ENCODE measurements at places on chromosomes 7 and 10.

- no peak for DNase-seq
These were observed 138.4 kb downstream of the MDFIC start for GRCh38 chr7:115060095-115060870.

DNA sequence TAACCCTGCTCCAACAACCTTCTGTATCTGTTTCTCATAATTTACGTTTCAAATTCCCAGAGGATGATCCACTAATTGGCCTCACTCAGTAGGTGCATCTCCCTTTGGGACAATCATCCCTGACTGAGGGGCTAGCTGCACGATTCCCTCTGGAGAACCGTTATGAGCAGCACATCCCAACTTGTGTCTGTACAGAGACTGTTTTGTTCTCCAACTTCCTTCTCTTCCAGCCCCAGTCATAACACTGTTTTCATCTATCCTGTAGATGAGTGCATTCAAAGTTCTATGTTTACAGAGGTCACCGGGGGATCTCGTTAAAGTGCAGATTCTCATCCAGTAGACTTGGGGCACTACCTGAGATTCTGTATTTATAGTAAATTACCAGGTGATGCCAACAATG is 187.2 kb downstream of the REEP3 start:
- no peak for DNase-seq

DNA sequence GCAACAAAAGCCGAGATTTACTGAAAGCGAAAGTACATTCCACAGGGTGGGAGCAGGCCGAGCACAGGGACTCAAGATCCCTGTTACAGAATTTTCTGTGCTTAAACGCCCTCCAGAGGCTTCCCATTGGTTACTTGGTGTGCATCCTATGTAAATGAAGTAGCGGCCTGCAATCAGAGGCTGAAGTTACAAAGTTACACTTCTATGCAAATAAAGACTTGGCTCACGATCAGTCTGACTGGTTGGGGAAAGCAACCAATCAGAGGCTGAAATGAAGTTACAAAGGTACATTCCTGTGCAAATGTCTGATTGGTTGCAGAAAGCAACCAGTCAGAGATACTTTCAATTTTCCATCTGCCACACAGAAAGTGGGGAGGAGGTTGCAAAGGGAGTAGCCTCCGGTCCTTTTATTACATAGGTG is 4.1 kb downstream of the ACBD7 start:
- no peak for DNase-seq

DNA sequence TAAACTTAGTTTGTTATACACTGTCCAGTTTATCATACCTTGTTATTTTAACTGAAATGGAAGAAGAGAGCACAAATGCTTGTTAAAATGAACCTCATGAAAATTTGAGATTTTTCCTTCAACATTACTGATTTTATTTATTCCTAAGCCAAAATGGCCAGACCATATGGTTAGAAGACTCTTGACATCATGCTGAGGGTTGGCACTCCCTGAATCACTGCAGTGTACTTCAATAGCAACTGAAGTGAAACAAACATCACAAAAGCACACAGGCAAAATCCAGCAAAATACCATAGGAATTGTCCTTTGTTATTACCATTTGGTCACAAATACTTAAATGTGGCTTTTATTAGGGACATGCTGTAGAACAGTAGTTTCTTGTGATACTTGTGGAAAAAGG is 347.8 kb downstream of the NXPH1 start:
- no peak for DNase-seq

- DNase-seq = no peak
These were observed 36.0 kb downstream of the ABCA13 start for GRCh38 chr7:48207155-48207675.

- no peak for DNase-seq
These were observed 48.7 kb upstream of the PTPRZ1 start for GRCh38 chr7:121824276-121824675.

- DNase-seq = no peak
These were observed 9.7 kb upstream of the PPP1R35 start for GRCh38 chr7:100446040-100446439.

- DNase-seq = no peak
These were observed 286.4 kb downstream of the PRPF18 start for GRCh38 chr10:13873196-13873595.

DNA sequence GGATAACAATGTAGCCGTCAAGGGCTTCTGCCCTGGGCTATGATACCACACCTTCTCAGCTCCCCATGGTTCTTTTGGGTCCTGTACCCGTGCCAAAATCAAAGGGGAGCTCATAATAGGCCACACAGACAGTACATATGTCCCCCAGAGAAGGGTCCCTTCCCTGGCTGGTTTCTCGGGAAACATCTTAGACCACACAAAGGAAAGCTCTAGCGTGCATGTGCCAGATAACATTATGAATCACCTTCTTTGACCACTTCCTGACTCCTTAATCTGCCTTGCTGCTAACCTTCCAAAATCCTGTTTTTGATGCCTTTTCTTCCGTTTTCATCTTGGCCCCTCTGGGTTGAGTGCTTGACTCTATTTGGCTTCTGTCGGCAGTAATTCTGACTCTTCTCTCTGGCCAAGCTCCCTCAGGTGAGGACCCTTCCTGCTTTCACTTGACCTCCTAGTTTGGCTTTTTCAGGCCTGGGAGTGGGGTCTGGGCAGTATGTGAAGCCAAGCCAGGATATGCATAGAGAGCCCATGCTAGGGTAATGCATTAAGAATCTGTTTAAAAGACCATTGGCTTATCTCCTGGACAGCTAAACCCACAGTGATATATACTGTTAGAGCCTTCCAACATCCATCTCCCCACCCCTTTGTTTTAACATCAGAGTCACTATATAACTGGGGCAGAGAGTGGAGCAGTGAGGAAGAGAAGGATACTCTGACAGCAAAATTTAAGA is 84.8 kb downstream of the ANLN start:
- DNase-seq = no peak

GRCh38 chr7:131004371-131004770 is 270.4 kb upstream of the KLF14 start:
- DNase-seq = no peak

DNA sequence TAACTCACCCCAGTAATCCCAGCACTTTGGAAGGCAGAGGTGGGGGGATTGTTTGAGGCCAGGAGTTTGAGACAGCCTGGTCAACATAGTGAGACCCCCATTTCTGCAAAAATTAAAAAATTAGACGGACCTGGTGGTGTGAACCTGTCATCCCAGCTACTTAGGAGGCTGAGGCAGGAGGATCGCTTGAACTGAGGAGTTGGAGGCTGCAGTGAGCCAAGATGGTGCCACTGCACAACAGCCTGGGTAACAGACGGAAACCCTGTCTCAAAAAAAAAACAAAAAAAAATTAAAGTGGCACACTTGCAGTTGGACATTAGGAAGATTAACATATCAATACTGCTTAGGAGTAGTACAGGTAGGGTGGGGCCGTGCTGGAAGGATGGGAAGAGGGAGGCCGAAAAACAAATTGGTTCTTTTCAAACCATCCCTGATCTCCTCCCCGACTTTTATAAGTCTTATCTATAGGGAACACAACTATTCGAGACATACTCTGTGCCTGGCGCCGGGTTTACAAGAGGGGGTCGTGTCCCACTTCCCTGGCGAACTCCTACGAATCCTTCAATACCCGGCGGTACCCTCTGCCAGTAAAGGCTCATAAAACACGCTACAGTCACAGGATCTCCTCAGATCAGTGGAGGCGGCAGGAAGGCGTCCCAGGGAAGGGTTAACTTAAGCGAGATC is 628 bp downstream of the TAF6 start:
- DNase-seq = no peak

GRCh38 chr7:47441796-47442604 is 139.9 kb downstream of the TNS3 start:
- DNase-seq = no peak

- no peak for DNase-seq
These were observed 11.7 kb upstream of the HOXA2 start for GRCh38 chr7:27113991-27114769.

DNA sequence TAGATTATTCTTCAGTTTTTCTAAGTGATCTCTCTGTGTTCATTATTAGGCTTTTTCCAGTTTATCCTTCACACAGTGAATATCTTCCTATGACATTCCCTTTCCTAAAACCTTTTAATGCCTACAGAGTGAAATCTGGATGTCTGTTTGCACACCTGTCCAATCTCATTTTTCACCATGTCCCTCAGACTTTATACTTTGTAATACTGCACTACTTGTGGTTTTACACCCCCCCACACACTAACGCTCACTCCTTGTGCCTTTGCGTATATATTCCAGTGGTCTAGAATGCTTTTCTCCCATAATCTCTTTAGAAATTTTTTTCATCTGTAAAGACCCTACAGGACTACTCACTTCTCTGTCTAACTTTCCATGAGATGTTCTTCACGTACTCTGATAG is 98.2 kb downstream of the EXOC6 start:
- DNase-seq = no peak

- DNase-seq = no peak
These were observed 26.3 kb downstream of the ARL5B start for GRCh38 chr10:18685555-18685954.

- DNase-seq = no peak
These were observed 30.1 kb downstream of the OSBPL3 start for GRCh38 chr7:24949884-24950283.

- DNase-seq = no peak
These were observed 804 bp downstream of the TMEM106B start for GRCh38 chr7:12211711-12212485.

- DNase-seq = no peak
These were observed 81.5 kb upstream of the VIPR2 start for GRCh38 chr7:159226011-159226702.

GRCh38 chr7:107874111-107874510 is 16.9 kb upstream of the DLD start:
- DNase-seq = no peak

GRCh38 chr10:113576852-113577251 is 24.0 kb downstream of the HABP2 start:
- no peak for DNase-seq

DNA sequence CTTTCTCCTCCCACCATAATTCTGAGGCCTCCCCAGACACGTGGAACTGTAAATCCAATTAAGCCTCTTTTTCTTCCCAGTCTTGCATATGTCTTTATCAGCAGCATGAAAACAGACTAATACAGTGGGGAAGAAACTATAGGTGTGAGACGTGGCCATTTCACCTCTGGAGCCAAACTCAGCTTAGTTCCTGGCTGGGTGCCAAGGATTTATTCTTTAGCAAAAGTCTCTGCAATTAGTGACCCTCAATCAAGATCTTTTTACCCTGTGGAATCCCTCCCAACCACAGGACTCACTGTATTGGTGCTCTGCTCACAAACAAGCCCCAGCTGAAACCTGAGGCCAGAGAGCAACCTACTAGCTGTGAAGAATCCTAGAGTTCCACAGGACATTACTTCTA is 28.1 kb upstream of the SFTPD start:
- no peak for DNase-seq

DNA sequence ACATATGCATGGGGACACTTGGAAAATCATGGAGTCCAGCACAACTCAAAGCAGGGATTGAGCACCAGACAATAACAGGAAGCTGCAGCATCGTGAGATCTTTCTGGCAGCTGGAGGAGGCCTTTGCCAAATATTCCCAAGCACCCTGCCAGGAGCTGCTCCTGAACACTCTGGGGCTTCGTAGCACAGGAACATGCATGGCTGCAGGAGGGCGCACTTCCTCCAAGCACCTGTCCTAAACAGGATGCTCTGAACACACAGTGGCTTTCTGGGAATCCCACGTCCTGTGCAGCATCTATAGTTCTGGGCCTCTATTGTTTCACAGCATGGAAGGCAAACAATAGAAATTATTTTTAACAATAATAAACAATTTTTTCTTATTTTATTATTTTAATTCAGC is 4.1 kb downstream of the ABLIM1 start:
- no peak for DNase-seq

DNA sequence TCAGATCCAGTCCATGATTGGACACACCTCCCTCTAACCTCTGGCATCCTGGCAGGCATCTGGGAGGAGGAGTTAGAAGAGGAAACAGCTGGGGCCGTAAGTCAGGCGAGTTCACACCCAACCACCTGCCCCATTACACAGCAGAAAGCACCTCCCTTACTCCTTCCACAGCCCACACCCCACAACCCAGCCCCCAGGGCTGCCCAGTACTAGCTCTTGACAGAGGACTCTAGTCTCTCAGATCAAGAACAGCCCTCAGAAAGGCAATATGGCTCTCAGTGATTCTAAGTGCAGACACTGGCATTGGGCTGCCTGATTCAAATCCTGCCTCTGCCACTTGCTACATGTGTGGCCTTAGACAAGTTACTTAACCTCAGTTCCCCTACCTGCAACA is 34.1 kb downstream of the KCNMA1 start:
- DNase-seq = no peak

Measured in cortex of kidney (tissue), 1 donor.